Testis (tissue), 5 donors: ENCODE measurements at places on chromosomes 5 and 9. TPM values are rescaled to one million over a fixed set of nuclear protein-coding genes. Genes with fewer than 3 reads are reported as not detected.
A peak's percentile ranks its signal among the peaks of the same experiment; 100 is the strongest.

GRCh38 chr5:68710514-68710913 lies 383.3 kb upstream of the SLC30A5 start:
- no peak for DNase-seq

GRCh38 chr5:171342362-171343111 lies 33.5 kb downstream of the TLX3 start:
- peak; percentile 79 for DNase-seq

- no peak for DNase-seq
Measured at GRCh38 chr5:127988146-127988760, 95.3 kb upstream of the SLC12A2 start.

- DNase-seq, result no peak
Measured at GRCh38 chr9:121823451-121824169, 172.2 kb downstream of the DAB2IP start.

- no peak for DNase-seq
Measured at GRCh38 chr5:61468483-61468865, 136.4 kb downstream of the ZSWIM6 start.

GRCh38 chr5:132459031-132459982 lies 31.3 kb downstream of the IRF1 start:
- DNase-seq, result no peak

- DNase-seq, result no peak
Measured at GRCh38 chr5:75640826-75641225, 29.6 kb downstream of the ANKDD1B start.

GRCh38 chr5:59299006-59299405 lies 594.5 kb downstream of the PDE4D start:
- no peak for DNase-seq

Gene ZNF366
- total RNA-seq, result 1.4 TPM

- peak; percentile 59 for DNase-seq
Measured at GRCh38 chr5:164504141-164504772, 998.8 kb downstream of the MAT2B start.

DNA sequence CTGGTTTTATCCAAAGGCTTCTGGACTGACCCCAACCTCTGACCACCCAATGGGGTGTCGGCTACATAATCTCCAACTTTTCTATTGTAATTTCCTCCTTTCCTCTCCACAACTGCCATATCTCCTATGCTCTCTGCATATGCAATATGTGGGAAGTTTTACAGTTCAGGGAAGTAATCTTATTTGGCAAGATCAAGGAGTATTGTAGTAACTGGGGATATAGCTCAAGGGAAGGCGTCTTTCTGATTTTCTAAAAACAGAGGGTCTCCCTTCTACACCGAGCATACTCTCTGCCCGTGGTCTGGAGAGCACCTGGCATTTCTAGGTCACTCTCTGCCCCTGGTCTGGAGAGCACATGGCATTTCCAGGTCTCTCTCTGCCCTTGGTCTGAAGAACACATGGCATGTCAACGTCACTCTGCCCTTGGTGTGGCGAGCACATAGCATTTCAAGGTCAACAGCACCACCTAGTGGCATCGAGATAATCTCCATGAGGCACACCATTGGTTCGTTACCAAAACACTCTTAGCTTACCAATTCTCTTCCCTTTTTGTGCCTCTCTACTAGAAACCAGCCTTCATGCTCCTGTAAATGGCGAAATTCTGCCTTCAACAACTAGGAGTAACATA lies 616.4 kb upstream of the NUDT12 start:
- peak; percentile 76 for DNase-seq

Gene SLC36A2
- total RNA-seq, result 0.47 TPM

- no peak for DNase-seq
Measured at GRCh38 chr9:89006996-89007967, 16.0 kb downstream of the S1PR3 start.

DNA sequence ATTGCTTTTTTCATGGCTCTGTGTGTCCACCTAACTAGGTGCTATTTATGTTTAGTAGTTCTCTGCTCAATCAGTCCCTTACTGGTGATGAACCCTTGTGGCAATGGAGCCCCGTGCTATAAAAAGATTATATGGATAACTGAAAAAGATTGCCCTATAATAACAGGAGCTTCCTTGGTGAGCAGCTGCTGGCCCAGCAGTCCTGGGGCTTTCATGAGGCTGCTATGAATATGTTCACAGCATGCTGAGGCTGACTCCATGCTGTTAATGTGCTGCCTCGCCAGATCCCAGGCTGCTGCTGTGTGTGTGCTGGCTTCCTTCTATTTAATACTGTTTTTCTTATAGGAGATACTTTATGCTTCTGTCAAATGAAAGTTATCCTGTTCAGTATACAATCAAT lies 357.5 kb downstream of the TAF11L14 start:
- no peak for DNase-seq

Gene QRFP
- total RNA-seq, result 0.24 TPM

Gene GLT6D1
- total RNA-seq, result not detected

DNA sequence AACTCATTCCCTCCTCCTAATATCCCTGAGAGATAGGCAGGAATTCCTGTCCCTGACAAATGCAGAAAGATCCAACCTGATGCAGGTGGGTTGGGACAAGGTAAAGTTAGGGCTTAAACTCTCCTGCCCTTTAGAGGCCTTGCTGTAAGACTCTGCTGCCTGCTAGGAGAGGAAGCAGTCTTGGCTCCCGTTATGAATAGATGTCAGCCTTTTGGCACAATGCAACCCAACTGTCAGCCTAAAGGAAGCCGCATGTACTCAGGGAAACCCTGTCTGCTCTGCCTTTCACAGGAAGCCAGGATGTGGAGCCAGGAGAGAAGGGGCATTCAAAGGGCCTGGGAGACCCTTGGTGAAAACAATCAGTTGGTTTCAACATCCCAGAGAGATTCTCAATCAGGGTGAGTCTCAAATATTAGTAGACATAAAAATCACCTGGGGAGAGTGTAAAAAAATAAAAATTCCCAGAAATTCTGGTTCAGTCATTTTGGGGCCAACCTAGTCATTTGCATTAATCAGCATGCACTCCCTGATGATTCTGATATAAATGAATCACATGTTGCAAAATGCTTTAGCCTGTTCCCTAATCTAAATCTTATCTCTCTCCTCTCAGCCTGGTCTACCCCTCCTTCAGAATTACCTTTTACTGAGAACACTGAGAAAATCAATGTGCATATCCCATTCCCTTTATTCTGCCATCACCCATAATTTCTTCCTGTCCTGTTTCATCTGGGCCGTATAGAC lies 136.2 kb upstream of the TRIM32 start:
- no peak for DNase-seq

Gene RNF208
- total RNA-seq, result 3.0 TPM

Gene CLK4
- 55.1 TPM for total RNA-seq

Gene PCYOX1L
- total RNA-seq, result 30.5 TPM

GRCh38 chr9:133492061-133493021 lies 13.4 kb upstream of the SLC2A6 start:
- DNase-seq, result no peak

GRCh38 chr9:71793386-71794105 lies 25.2 kb upstream of the CEMIP2 start:
- no peak for DNase-seq

Gene ACSL6
- 44.9 TPM for total RNA-seq

DNA sequence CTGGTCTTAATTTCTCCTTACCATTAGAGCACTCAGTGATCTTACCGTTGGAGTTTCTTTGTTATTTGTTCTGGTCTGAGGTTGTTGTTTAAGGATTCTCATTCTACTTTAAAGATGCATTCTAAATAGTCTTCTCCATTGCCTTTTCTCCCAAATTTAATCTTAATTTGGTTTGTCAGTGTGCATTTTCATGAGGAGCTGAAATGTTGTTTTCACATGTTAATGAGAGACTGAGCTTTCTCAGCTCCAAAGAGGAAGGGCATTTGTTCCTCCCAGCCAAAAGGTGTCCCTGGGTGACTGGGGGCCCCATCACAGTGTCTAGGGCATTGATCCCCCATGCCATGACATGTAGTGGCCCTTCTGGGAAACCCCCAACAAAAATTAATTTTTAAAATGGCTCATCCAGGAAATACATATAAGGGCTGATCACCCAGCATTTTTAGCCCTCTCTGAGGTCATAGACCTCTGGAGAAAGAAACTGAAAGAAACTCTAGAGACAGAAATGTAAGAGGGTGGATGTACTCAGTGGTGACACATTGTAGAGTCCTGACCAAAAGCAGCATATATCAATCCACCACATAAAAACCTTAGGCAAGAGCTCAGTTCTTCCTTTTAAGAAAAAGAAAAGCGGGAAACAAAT lies 240.4 kb upstream of the RAI14 start:
- DNase-seq, result no peak

Gene PCDHB7
- total RNA-seq, result 3.3 TPM

GRCh38 chr5:40223884-40224402 lies 455.8 kb upstream of the PTGER4 start:
- no peak for DNase-seq

DNA sequence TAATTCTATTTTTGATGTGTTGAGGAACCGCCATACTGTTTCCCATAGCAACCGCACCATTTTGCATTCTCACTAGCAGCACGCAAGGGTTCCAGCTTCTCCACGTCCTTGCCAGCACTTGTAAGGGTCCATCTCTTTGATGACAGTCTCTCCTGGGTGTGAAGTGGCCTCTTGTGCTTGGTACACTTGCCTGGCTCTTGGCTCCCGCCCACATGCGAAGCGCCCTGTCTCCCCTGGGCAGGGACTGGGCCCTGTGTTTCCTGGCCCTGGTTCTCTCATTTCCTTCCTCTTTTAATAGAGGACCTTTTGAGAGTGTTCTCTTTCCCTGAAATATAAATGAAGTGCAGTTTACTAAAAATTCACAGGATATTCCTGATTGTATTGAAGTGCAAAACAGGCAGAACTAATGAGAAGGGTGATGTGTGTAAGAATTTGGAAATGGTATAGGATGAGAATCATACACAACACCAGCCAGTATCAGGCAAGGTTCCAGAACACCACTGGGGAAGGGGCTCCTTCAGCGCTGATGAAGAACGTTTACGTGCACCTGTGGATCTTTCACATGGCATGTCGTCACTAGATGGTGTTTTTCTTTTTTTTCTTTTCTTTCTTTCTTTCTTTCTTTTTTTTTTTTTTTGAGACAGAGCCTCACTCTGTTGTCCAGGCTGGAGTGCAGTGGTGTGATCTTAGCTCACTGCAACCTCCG lies 73.0 kb downstream of the EHMT1 start:
- no peak for DNase-seq

DNA sequence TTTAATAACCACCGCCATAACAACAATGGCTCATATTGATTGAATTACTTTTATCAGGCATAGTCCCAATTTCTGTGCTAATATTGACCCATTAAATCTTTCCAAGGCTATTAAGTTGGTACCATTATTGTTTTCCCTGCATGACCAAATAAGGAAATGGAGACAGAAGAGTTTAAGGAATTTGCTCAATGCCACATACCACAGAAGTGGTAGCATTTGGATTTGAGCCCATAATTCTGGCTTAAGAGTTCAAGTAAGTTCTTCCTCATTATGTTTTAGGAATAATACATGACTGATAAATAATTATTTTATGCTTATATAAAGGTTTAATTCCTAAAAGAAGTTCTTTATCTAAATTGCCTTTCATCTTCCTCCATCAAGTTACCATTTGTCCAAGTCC lies 43.4 kb upstream of the HAPLN1 start:
- no peak for DNase-seq

Gene ABO
- 31.1 TPM for total RNA-seq

DNA sequence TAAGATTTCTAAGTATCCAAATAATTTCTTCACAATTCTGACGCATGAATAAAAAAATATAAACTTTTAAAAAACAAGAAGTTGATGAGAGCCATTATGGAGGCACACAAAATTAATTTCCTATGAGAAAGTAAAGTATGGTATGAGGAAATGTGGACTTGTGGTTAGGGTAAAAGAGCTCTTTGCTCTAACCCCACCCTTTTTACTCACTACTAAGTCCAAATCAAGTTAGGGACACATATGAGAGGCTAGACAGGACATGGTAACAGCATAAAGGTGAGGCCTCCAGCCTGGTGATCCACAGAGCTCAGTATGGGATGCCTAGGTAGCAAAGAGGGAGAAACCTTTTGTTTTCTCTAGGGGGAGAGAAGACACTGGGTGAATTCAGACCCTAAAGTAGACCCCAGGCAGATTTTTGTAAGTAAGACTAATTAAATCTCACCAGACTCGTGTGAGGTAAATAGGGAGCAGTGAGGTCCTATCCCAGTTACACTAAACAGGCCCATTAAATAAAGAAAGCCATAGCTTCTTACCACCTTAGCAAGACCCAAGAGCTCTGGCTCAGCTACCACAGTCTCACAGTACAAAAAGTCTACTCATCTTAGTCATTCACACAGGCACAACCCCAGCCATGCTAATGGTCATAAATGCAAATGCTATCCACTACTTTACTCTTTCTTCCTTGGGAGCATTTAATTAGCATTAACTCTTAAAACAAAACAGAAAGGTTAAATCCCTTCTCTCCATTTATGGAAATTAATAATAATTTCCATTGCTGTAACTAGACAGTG lies 42.6 kb downstream of the MLLT3 start:
- no peak for DNase-seq

DNA sequence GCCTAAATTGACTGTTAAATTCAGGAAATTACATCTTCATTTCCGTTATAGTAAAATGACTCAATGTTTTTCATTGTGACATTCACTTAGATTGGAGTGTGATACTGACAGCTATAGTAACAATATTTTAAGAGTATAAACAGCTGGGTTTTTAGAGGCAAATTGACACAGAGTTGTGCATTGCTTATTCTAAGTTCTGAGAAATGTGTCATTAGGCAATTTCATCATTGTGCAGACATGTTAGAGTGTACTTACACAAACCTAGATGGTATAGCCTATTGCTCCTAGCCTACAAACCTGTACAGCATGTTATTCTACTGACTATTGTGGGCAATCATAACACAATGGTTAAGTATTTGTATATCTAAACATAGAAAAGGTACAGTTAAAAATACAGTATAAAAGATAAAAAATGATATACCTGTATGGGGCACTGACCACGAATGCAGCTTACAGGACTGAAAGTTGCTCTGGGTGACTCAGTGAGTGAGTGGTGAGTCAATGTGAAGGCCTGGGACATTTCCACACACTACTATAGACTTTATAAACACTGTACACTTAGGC lies 132.7 kb downstream of the PDE4D start:
- no peak for DNase-seq

GRCh38 chr5:174482607-174483024 lies 241.8 kb upstream of the MSX2 start:
- no peak for DNase-seq

- no peak for DNase-seq
Measured at GRCh38 chr9:132486706-132487350, 76.8 kb downstream of the CFAP77 start.

Gene ECM2
- total RNA-seq, result 16.8 TPM

Gene CDH12
- total RNA-seq, result 0.87 TPM

GRCh38 chr9:112869041-112869529 lies 21.6 kb downstream of the SLC46A2 start:
- DNase-seq, result peak; percentile 50

Gene SLIT3
- total RNA-seq, result 4.8 TPM

Gene CDH10
- total RNA-seq, result 0.74 TPM

DNA sequence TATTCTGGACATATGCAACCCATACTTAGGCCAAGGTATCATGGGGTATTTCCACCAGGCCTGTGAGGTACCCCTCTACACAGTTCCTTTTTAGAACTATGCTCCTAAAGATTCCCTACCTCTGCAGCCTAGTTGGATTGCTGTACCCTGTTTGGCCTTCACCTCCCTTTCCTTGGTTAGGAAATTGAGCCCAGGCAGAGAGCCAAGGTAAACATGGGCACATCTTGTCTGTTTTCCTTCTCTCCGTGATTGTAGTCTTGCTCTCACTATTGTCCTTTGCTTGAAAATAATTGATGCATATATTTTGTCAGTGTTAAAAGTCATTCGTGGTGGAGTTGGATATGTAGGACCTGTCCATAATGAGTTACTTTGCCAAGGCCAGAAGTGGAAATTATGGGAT lies 26.7 kb downstream of the BDP1 start:
- DNase-seq, result no peak
